Stimulated activated CD4-positive, alpha-beta T cell treated with anti-CD3 and anti-CD28 coated beads, Interleukin-2, amount 100 ng/mL, for 24 hours (primary cell): ENCODE measurements at places on chromosomes 5 and 9.

GRCh38 chr5:36052538-36052937, 14.1 kb downstream of the UGT3A2 start:
- DNase-seq, result no peak

GRCh38 chr5:168424594-168425323, 61.5 kb upstream of the RARS1 start:
- no peak for DNase-seq

GRCh38 chr9:18682907-18683306, 209.0 kb downstream of the ADAMTSL1 start:
- DNase-seq, result no peak

GRCh38 chr9:13568841-13569601, 289.5 kb upstream of the MPDZ start:
- DNase-seq, result no peak

- no peak for DNase-seq
Measured at GRCh38 chr5:163914910-163915309, 409.5 kb downstream of the MAT2B start.

- DNase-seq, result no peak
Measured at GRCh38 chr5:124544366-124545055, 201.9 kb downstream of the ZNF608 start.
